HFFc6 (cell line): ENCODE measurements at places on chromosomes 1 and 21. TPM values are rescaled to one million over a fixed set of nuclear protein-coding genes. Genes with fewer than 3 reads are reported as not detected.

DNA sequence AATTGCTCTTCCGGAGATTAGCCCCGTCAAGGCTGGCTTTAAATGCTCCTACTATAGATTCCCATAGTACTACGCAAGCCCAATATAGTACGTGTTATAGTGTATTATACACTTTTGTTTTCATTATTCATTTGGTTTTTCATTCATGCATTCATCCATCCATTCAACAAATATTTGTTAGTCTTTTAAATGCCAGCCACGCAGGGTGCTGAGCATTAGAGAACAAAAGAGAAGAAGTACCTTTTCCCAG, 513 bp upstream of the RAB3GAP2 start:
- DNase-seq = no peak

- DNase-seq = peak; percentile 28
Measured at GRCh38 chr1:157137408-157138219, 581 bp downstream of the ETV3 start.

- DNase-seq = peak; percentile 31
Measured at GRCh38 chr1:162755306-162755705, 35.2 kb upstream of the HSD17B7 start.

DNA sequence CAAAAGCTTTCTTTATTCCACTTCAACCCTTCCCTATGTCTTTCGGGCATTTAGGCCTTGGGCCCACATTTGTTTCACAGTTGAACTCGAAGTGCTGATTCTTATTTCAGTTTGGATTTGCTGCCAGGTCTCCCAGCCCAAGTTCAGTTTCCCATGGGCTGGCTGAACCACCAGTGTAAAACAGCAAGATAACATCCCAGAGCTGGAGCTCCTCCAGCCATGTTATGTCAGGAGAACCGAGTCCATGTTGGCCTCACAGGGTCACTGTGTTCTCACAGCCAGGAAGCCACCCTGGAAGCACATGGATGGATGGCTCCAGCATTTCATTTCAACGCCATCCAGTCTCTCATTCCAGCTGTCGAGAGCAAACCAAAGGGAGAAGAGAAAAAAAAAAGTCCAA, 45.2 kb upstream of the RXRG start:
- no peak for DNase-seq

FAM78B gene
- 0.11 TPM in 1 of 2 replicates, not detected in the other for total RNA-seq
